Stimulated activated CD8-positive, alpha-beta memory T cell treated with anti-CD3 and anti-CD28 coated beads, Interleukin-4, amount 100 ng/mL, for 24 hours (primary cell): ENCODE measurements at places on chromosomes 6 and 20.

- no peak for DNase-seq
Measured at GRCh38 chr20:2145376-2145775, 43.7 kb downstream of the STK35 start.

DNA sequence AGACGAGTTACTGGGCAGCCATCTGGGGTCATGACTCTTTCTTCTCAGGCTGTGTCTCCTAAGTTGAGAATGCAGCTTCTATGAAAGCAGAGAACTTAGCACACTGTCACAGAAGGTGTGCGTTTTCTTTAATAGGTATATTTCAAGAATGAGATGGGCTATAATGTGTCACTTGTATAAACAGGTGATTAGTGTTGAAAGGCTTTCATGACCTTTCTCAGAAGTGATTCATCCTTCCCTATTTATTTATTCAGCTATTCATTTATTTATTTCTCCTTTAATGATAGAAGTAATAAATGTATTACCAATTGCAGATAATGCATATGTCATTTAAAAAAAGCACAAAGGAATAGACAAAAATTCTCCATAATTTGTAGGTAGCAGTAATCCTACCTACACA lies 157.2 kb upstream of the COL21A1 start:
- no peak for DNase-seq

GRCh38 chr6:4923081-4923480 lies 80.8 kb downstream of the RPP40 start:
- DNase-seq: no peak

- DNase-seq: no peak
Measured at GRCh38 chr6:151399679-151400078, 8.3 kb upstream of the ZBTB2 start.

- peak; percentile 25 for DNase-seq
Measured at GRCh38 chr6:112016320-112016719, 37.6 kb upstream of the CCN6 start.

- no peak for DNase-seq
Measured at GRCh38 chr6:44782892-44783291, 395.4 kb downstream of the CDC5L start.
